H7 (cell line): ENCODE measurements at places on chromosomes 5 and 9. TPM values are rescaled to one million over a fixed set of nuclear protein-coding genes. Genes with fewer than 3 reads are reported as not detected.

The TMEFF1 gene
- total RNA-seq = 30.6 and 36.9 TPM in 2 replicates

The NUDT12 gene
- total RNA-seq = 22.8 and 31.4 TPM in 2 replicates

The CARD6 gene
- 0.22 and 0.35 TPM in 2 replicates for total RNA-seq

The SIMC1 gene
- total RNA-seq = 13.0 and 15.0 TPM in 2 replicates

The ITK gene
- total RNA-seq = 0.03 and 0.15 TPM in 2 replicates

DNA sequence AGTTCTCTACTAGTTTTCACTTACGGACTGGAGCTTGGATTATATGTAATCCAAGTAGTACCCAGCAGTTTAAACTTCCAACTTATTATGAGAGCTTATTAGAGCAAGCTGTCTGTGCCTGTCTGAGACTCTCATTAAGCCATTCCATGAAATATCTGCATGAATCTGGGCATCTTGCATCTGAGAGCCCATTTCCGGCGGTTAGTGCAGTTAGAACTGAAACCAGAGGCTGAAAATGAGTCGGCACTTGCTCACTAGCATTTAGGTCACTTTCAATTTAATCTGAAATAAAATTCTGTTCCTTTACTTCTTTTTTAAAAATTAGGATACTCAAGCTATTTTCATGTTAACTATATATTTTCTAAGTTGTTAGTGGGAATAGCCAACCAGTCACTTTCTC is 102.2 kb downstream of the MEGF10 start:
- no peak for DNase-seq

GRCh38 chr5:74196233-74196632 is 444.3 kb downstream of the ENC1 start:
- no peak for DNase-seq

DNA sequence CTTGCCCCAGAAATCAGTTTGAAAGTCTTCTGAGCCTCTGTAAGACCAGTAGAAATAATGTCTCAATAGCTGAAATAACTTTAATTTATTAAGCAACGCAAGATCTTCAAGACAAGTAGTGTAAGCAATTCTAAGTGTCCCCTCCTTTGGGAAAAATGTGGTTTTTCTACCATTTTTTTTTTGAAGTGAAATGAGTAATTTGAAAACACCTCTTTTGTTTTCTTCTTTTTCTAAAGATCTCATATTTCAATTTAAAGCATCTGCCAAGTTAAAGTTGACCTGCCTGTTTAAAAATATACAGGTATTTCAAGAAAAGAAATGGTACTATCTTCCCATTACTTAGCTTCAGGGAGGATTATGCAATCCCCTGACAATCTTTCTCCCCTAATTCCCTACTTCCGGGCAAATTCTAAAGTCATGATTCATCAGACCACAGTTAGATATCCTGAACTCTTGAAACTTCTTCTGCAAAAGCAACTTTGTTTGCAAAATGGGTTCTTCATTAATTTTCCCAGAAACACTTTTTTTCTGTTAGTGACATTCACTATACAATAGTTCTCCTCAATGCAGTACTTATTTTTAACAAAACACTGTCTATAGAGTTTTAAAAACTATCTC is 7.8 kb upstream of the ANXA1 start:
- DNase-seq = peak; percentile 6

DNA sequence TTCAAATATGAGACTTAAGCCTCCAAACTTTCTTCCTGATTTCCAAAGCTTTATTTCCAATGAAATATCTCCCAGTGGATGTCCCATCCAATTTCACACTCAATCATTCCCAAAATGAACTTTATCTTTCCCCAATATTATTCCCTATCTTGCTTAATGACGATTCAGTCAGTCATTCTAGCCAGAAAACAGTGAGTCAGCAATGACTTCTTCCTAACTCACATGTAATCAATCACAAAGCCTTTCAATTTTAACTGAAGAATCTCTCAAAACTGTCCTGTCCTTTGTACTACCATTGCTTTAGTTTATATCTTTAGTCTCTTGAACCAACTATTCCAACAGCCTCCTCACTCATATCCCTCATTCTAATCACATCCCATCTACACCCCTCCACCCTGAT is 34.9 kb downstream of the NSA2 start:
- no peak for DNase-seq

- no peak for DNase-seq
These were observed 13.0 kb downstream of the CCNH start for GRCh38 chr5:87399720-87400119.

DNA sequence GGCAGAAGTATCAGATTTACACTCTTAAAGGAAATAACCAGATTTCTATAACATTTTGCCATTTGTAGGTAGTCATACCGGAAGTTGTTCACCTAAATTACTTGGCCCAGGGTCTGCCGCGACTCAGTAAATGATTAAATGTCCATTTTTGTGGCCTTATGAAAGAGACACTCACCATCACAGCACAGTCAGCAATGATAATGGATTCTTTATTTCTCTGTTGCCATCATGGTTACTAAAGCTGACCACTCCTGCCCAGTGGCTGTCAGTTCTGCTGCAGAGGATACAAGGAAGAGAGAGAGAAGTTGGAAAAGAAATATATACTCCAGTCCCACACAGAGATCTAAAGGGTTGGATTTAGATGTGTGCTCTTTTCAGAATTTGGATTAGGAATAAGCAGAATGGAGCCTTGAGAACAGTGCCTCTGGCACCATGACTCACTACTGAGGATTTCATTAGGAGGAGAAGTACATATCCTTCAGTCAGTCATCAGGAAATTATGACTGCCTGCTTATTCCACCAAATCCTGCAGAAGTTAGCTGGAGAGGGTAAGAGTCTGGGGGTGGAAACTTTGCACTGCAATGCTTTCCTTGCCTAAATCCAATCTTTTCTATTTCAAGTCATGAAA is 72.8 kb upstream of the EFNA5 start:
- DNase-seq = no peak

DNA sequence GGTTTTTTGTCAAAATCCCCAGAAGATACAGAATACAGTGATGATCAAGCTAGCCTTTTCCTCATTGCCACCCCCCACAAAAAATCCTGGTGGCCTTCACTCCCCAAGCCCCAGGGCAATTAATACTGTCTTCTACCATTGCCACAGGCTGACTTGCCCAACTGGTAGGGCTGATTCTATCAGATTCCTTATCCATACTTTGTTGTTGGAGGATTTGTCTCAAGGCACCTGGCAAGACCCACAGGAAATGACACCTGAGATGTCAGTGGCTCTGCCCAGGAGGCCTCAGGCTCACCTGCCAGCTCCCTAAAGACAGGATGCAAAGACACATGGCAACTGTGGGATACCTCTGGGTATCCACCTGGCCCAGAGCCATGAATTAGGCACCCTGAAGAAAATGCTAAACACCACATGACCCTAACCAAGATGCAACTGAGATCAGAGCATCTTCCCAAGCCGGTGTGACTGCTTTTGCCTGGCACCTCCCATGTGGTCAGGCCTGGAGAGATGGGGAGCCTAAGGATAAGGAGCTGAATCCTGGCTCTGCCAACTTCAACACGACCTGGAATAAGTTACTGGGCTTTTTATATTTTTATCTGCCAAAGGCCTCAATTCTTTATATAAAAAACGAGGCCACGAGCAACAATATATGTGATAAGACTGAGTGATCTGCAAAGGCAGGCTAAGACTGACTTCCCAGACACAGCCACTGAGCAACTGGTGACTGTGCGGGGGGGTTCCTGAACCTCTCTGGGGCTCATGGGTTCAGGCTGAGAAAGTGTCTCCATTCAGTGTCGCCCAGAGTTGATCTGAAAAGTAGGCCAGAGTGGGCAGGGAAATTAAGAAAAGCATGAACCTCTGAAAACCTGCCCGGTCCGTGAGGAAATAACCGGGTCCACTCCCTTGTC is 944 bp downstream of the ATOX1 start:
- peak; percentile 36 for DNase-seq

GRCh38 chr5:74452856-74453255 is 187.7 kb downstream of the ENC1 start:
- no peak for DNase-seq

DNA sequence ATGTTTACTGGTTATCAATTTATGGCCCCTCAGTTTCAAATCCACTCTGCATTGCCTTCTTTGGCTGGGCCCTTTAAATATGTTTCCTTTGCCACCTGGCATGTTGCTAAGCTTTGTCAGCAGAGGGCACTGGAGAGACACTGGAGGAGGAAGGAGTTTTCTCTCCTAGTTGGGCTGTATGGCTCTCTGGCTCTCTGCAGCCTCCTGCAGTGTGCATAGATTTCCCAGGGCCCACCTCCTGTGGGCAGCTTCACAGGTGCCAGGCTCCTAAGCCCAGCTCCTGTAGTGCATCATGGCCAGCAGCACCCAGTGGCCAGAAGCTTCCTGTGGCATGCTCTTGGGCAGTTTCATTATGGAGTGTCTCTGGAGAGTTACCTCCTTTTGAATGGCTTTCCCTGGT is 23.3 kb downstream of the CAVIN4 start:
- peak; percentile 55 for DNase-seq

- DNase-seq = no peak
These were observed 141.3 kb upstream of the ZNF618 start for GRCh38 chr9:113734826-113735225.

DNA sequence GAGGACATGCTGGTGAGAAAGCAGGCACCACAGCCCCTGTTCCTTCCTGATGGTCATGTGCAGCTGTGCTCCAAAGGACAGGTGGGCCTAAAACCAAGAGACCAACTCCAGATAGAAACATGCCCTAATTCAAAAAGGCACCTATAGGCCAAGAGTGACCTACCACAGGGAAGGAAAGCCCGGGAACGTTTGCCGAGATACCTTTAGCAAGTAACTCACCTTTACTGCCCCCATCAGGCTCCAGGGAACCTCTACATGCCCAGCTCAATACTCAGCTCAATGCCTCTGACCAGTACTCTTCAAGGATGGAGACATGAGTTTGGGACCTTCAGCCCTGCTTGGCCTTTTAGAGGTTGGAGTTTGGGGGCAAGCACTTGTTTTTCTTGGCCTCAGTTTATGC is 172.8 kb upstream of the FSTL4 start:
- peak; percentile 71 for DNase-seq

- no peak for DNase-seq
These were observed 3.4 kb upstream of the ESM1 start for GRCh38 chr5:54988817-54989216.

DNA sequence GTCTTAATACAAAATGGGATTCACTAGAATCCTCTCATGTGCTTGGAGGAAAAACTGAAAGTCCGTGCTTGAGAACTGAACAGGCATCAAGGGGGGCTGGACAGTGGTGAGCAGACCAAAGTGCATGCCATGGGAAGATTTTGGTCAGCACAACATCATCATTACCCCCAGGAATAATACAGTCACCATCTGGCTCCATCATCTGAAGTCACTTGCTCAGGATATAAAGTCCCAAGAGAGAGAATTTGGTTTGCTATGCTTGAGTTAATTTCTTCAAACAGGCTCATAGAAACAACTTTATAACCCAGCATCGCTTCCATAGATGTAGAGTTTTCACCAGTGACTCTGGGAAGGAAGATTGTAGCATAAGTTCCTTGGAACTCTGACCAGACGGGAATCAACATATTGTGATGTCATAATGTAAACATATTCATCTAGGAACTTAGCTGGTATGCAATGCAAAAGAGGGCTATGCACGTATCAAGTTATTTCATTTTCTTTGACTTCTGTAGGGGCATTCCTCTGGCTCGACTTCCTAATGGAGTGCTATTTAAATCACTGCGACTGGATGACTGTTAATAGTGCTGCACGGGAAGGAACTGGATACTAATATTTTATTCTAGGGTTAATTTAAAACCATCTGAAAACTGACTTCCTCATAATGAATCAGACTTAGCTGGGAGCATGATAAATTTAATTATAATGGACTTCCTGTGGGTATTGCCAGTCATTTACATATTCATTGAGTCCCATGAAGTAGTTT is 145.2 kb downstream of the MTRR start:
- DNase-seq = no peak

- DNase-seq = no peak
These were observed 130.9 kb upstream of the RASA1 start for GRCh38 chr5:87136733-87137132.

GRCh38 chr5:141969783-141970771 is 1.2 kb downstream of the RNF14 start:
- DNase-seq = peak; percentile 37
